ENCODE measurements at places on chromosomes 7 and 10. TPM values are rescaled to one million over a fixed set of nuclear protein-coding genes. Genes with fewer than 3 reads are reported as not detected.

DNA sequence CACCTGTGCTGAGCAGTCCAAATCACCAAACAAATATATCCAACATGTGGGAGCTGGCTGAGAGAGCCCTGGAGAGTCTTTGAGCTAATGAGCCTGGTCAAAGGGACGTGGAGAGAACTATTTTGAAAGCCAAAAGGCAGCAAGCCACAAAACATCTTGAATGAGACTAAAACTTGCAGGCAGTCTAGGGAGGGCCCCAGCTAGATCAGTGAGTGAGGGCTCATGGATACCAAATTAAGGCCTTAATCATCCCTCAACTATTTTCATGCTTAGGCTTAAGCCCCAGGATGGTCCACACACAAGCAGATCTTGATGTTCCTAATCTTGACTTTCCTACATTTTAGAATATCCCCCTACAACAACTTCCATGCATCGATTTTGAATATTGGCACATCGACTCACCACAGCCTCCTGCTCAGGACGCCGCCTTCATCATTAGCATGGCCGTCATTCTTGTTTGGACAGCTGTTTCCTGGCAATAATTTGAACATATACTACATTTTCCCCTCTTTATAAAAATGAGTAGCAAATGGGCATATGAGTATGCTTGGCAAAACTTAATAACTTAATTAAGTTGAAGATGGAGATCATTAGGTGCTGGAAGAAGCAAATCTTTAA, 86.9 kb upstream of the ADAM12 start:
- no peak for DNase-seq

ANKRD7 gene
- total RNA-seq = 2.8 TPM

DNA sequence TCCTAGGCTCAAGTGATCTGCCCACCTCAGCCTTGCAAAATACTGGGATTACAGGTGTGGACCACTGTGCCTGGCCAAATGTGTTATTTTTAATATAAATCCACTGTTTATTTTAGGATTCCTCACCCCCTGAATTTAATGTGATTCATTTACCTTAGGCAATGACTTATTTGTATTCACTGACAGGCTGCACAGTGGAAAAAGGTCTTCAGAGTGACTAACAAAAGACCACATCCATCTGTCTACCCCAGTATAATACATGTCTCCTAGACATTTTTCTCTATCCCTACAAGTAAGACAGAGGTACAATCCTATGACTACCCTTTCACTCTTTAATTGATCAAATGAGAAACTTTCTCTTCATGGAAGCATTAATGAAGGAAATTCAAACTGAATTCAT, 230.2 kb downstream of the AHR start:
- no peak for DNase-seq

DNA sequence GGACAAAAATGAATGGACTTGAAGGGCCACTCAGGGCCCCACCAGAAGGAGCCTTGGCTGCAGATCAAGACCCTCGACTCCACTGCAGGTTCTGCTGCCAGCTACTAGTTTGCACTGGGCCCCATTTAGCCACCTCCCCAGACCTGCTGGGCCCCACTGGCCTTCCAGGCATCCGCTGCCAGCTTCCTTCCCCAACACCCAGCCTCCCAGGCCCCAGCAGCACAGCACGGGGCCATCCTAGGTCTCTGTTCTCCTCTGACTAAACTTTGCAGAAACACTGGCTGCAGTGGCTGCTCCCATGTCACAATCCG, 277.4 kb upstream of the KLF14 start:
- no peak for DNase-seq

GRCh38 chr7:24978843-24979469, 1.0 kb downstream of the OSBPL3 start:
- DNase-seq = peak; percentile 30
